Naive B cell (primary cell): ENCODE measurements at places on chromosomes 4 and X. TPM values are rescaled to one million over a fixed set of nuclear protein-coding genes. Genes with fewer than 3 reads are reported as not detected.

Gene ADAM29
- polyA plus RNA-seq = 0.16 TPM

Gene NEIL3
- 0.13 TPM for polyA plus RNA-seq

Gene MAB21L2
- not detected for polyA plus RNA-seq

Gene IBSP
- not detected for polyA plus RNA-seq

Gene TRO
- polyA plus RNA-seq = 0.40 TPM

Gene SOD3
- polyA plus RNA-seq = not detected

Gene RASL11B
- not detected for polyA plus RNA-seq

Gene TACR3
- polyA plus RNA-seq = not detected

Gene INTU
- not detected for polyA plus RNA-seq

Gene PDHA1
- polyA plus RNA-seq = 70.5 TPM

Gene UNC5C
- not detected for polyA plus RNA-seq
